ENCODE measurements at places on chromosomes 2 and 18.

GRCh38 chr2:186426153-186427016, 59.7 kb upstream of the ZC3H15 start:
- H3K4me1 ChIP-seq, result no peaks in the 10 kb centered on the region
- H3K36me3 ChIP-seq, result no peaks in the 10 kb centered on the region
- H3K27me3 ChIP-seq, result no peaks in the 10 kb centered on the region
- H3K27ac ChIP-seq, result no peak overlapping the region
- no peak for DNase-seq

DNA sequence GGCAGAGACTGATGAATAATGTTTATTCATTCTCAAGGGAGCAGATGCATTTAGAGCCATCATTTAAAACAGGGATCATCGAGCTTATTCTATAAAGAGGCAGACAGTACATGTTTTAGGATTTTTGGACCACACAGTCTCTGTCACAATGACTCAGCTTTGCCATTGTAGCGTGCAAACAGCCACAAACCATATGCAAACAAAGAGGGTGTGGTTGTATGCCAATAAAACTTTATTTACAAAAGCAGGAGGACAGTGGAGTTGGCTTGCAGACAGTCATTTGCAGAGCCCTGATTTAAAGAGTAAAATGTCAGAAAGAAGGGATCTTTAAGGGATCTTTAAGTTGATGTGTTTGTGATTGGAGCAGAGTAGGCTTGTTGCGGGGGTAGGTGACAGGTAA, 51.5 kb downstream of the SMIM21 start:
- no peaks in the 10 kb centered on the region for H3K27me3 ChIP-seq
- peaks cover 2% of the 10 kb centered on the region for H3K36me3 ChIP-seq
- H3K4me1 ChIP-seq, result no peaks in the 10 kb centered on the region
- no peak overlapping the region for H3K4me3 ChIP-seq

DNA sequence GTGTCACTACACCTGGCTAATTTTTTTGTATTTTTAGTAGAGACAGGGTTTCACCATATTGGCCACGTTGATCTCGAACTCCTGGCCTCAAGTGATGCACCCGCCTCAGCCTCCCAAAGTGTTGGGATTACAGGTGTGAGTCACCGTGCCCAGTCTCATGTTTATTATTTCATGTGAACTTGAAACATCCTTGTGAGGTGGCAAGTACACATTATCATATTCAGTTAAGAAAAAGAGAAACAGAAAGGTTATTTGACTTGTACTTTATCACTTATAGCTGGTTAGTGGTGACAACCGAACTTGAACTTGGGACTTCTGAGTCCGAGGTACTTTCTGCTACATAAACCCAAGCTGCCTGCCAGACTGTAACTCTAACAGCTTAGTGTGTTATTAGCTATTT, 24.4 kb downstream of the ABHD3 start:
- no peaks in the 10 kb centered on the region for H3K36me3 ChIP-seq
- no peak overlapping the region for H3K27ac ChIP-seq
- no peaks in the 10 kb centered on the region for H3K4me1 ChIP-seq

GRCh38 chr2:10499911-10500521, 51.9 kb upstream of the ODC1 start:
- no peak overlapping the region for H3K27ac ChIP-seq
- DNase-seq, result no peak
- H3K27me3 ChIP-seq, result no peaks in the 10 kb centered on the region
- no peaks in the 10 kb centered on the region for H3K36me3 ChIP-seq

DNA sequence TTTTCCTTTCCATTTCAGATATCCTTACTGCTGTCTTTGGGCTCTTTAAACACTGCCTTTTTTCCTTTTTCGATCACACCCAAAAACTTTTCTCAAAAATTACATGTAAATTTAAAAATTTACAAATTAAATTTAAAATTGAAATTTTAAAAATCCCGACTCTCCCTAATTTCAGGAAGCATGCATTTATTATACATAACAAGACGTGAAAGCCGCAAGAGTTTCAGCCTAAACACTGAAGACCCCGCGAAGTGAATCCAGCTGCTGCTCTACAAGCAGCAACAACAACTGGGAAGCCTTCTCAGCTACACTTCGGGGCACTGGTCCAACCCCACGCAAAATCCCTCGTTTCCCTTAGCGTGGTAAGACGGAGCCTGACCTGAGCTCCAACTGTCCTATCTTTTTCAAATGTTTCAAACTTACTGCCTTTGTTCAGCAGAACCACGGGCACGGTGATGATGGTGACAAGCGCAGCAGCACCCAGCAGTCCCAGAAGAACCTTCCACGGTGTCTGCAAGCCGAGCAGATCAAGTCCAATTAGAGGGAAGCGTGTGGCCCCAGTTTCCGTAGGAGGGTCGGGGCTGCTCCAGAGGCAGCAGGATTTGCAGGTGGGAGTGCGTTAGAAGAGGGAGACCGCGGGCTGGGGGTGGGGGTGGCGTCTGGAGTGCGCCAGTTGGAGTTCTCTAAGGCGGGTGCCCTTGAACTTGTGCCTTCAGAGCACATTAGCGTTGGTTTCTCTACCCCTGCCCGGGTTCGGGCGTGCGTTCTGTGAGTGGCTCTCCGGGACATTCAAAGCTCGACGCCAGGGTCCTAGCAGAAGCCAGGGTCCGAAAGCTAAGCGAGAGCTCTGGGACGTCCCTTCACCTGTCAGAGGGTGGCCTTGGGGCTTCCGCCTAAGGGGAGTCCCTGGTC, 783 bp downstream of the DPP4 start:
- peaks cover 7% of the 10 kb centered on the region for H3K27me3 ChIP-seq
- peaks cover 3% of the 10 kb centered on the region for H3K4me1 ChIP-seq
- H3K27ac ChIP-seq, result no peak overlapping the region
- peaks cover 9% of the 10 kb centered on the region for H3K36me3 ChIP-seq

- no peak overlapping the region for H3K4me3 ChIP-seq
- H3K27ac ChIP-seq, result peak overlapping the region; percentile 28
- H3K27me3 ChIP-seq, result no peaks in the 10 kb centered on the region
- H3K4me1 ChIP-seq, result no peaks in the 10 kb centered on the region
Observed at GRCh38 chr2:145687442-145688134, 1167.7 kb upstream of the ZEB2 start.

GRCh38 chr2:179263015-179263414, 1.6 kb downstream of the SESTD1 start:
- H3K4me1 ChIP-seq, result no peaks in the 10 kb centered on the region
- H3K27ac ChIP-seq, result no peak overlapping the region
- H3K4me3 ChIP-seq, result peak overlapping the region; percentile 79
- no peaks in the 10 kb centered on the region for H3K36me3 ChIP-seq
- no peak for DNase-seq

- no peaks in the 10 kb centered on the region for H3K27me3 ChIP-seq
- H3K36me3 ChIP-seq, result no peaks in the 10 kb centered on the region
Observed at GRCh38 chr2:145771525-145771924, 1251.6 kb upstream of the ZEB2 start.

DNA sequence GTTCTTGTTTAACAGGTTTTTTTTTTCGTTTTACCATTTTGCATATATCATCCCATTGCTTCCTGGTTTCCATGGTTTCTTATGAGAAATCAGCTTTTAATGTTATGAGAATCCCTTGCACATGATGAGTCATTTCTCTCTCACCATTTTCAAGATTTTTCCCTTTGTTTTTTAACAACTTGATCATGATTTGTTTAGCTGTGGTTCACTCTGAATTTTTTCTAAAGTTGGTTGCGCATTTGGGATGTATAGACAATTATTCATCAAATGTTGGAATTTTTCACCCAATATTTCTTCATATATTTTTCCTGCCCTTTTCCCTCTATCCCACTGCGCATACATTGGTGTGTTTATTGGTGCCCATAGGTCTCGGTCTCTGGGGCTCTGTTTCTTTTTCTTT, 42.4 kb upstream of the BIN1 start:
- peaks cover 4% of the 10 kb centered on the region for H3K36me3 ChIP-seq
- H3K4me1 ChIP-seq, result no peaks in the 10 kb centered on the region
- no peak overlapping the region for H3K4me3 ChIP-seq
- H3K27me3 ChIP-seq, result no peaks in the 10 kb centered on the region
- no peak overlapping the region for H3K27ac ChIP-seq

- peaks cover 2% of the 10 kb centered on the region for H3K27me3 ChIP-seq
- H3K36me3 ChIP-seq, result peaks cover 18% of the 10 kb centered on the region
- no peaks in the 10 kb centered on the region for H3K4me1 ChIP-seq
- DNase-seq, result no peak
- H3K4me3 ChIP-seq, result peak overlapping the region; percentile 93
Observed at GRCh38 chr2:84906108-84906899, 848 bp downstream of the TMSB10 start.

DNA sequence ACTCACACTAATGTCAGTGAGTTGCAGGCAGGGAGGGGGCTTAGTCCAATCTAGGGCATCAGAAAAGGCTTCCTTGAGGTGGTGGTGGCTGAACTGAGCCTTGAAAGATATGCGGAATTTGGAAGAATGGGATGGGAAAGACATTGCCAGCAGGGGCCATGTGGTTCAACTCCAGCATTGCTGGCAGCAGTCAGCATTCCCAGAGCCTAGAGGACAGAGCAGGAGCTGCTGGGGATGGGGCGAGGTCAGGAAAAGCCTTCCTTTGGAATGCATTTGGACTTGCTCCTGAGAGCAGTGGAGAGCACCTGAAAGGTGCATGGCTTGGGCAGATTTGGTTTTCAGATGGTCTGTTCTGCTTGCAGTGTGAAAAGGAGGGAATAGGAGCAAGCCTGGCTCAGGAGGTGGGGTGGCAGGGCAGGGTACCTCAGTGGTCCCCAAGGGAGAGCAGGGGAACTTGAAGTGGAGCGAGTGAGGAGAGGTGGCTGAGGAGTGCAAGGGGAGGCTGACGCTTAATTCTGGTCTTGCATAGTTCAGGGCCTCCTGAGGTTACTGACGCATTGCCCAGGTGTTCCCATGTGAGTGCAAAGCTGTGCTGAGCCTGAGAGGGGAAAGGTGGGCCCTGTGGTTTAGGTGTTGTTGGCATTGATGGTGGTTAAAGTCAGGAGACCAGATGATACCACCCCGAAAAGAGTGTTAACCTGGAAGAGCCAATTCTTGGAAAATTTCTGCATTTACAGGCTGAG, 112.1 kb upstream of the MGAT5 start:
- peak; percentile 65 for DNase-seq
- H3K27me3 ChIP-seq, result no peaks in the 10 kb centered on the region
- no peaks in the 10 kb centered on the region for H3K36me3 ChIP-seq
- no peak overlapping the region for H3K4me3 ChIP-seq
- H3K4me1 ChIP-seq, result peaks cover 17% of the 10 kb centered on the region
- no peak overlapping the region for H3K27ac ChIP-seq

DNA sequence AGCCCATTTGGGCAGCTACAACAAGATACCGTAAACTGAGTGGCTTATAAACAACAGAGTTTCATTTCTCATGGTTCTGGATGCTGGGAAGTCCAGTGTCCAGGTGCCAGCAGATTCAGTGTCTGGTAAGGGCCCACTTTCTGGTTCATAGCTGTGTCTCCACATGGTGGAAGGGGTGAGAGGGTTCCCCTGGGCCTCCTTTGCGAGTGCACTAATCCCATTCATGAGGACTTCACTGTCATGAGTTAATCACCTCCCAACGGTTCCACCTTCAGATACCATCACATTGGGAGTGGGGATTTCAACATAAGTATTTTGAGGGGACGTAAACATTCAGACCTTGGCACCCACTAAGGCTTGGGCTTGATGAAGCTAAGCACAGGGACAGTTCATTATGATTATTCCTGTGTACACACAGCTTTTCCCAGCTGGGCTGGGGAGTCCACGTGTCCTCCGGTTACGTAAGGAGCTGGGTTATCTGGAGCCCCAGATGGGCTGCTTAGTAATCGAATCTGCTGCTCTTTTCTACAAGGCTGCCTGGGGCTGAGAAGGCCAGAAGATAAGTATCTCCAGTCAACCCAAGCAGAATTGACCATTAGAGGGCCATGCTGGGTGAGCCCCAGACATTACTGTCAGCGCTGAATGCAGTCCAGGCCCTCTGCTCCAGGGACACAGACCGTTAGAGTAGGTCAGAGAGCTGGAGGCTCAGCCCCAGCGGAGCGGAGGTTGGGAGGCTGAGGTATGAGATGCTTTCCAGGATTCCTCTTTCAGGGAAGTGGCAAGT, 42.7 kb downstream of the EPAS1 start:
- no peak overlapping the region for H3K4me3 ChIP-seq
- H3K4me1 ChIP-seq, result peaks cover 10% of the 10 kb centered on the region
- no peak for DNase-seq
- no peak overlapping the region for H3K27ac ChIP-seq
- no peaks in the 10 kb centered on the region for H3K36me3 ChIP-seq

GRCh38 chr2:201855356-201855755, 49.0 kb downstream of the CDK15 start:
- 0 out of 2 replicates have a peak, but pooled peaks cover 5% of the 10 kb centered on the region for H3K4me1 ChIP-seq
- H3K27me3 ChIP-seq, result no peaks in the 10 kb centered on the region
- no peak for DNase-seq

DNA sequence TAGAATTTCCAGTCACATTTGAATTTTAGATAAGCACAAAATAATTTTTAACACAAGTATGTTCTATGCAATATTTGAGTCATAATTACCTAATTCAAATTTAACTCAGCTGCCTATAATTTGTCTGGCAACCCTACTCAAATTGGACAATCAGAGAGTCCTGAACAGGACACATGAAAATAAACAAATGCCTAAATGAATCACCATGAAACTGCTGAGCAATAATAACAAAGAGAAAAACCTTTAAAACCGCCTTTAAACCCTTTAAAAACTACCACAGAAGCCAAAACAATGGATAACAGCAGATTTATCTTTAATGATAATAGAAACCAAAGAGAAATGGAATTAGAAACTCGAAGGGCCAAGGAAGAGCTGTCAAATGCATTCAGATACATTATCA, 39.5 kb downstream of the ARL4C start:
- no peak overlapping the region for H3K4me3 ChIP-seq
- H3K27me3 ChIP-seq, result no peaks in the 10 kb centered on the region
- H3K36me3 ChIP-seq, result peaks cover 4% of the 10 kb centered on the region
- no peaks in the 10 kb centered on the region for H3K4me1 ChIP-seq

GRCh38 chr2:241257419-241258032, 57.9 kb downstream of the HDLBP start:
- H3K4me3 ChIP-seq, result no peak overlapping the region
- H3K4me1 ChIP-seq, result no peaks in the 10 kb centered on the region
- DNase-seq, result no peak
- no peak overlapping the region for H3K27ac ChIP-seq
- H3K27me3 ChIP-seq, result no peaks in the 10 kb centered on the region
